ENCODE measurements at places on chromosomes 12 and 14.

DNA sequence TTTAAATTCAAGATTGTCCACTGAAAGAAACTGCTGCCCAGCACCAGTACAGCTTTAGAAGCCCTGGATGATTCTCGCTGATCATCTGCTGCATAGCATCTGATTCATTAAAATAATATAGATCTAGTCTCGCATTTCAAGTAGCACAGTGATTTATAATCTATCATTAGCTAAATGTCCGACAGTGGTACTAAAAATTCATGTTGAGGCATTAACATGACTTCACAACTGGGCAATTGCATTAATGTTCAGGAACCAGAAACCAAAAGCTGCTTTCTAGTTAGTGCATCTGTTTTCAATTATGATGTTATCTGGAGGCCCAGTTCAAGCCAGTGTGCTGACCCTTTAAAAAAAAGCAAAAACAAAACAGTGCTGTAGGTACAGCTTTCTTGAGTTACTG, 1987.2 kb upstream of the SEL1L start:
- DNase-seq, result no peak

DNA sequence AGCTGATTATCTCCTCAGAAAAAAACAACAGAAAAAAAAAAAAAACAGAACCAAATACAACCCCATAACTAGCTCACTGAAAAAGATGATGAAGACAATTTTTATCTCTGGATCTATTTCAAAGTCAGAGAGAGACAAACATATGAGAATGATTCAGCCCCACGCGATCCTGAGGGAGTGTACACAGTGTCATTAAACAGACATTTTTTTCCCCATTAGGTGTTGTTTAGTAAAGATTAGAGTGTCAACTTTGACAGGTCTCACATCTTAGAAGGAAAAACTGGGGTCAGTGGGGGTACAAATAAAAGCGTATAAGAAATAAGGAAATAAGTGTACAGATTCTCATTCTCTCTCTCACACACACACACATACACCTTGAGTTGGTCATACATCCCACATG, 635.4 kb downstream of the NRXN3 start:
- DNase-seq, result no peak

GRCh38 chr14:53608369-53608768, 348.3 kb downstream of the BMP4 start:
- no peak for DNase-seq

GRCh38 chr12:103712216-103712615, 125.1 kb downstream of the STAB2 start:
- DNase-seq, result no peak

- no peak for DNase-seq
Observed at GRCh38 chr14:70398280-70398679, 18.6 kb downstream of the SYNJ2BP start.

- no peak for DNase-seq
Observed at GRCh38 chr12:77609016-77609415, 221.7 kb upstream of the NAV3 start.

DNA sequence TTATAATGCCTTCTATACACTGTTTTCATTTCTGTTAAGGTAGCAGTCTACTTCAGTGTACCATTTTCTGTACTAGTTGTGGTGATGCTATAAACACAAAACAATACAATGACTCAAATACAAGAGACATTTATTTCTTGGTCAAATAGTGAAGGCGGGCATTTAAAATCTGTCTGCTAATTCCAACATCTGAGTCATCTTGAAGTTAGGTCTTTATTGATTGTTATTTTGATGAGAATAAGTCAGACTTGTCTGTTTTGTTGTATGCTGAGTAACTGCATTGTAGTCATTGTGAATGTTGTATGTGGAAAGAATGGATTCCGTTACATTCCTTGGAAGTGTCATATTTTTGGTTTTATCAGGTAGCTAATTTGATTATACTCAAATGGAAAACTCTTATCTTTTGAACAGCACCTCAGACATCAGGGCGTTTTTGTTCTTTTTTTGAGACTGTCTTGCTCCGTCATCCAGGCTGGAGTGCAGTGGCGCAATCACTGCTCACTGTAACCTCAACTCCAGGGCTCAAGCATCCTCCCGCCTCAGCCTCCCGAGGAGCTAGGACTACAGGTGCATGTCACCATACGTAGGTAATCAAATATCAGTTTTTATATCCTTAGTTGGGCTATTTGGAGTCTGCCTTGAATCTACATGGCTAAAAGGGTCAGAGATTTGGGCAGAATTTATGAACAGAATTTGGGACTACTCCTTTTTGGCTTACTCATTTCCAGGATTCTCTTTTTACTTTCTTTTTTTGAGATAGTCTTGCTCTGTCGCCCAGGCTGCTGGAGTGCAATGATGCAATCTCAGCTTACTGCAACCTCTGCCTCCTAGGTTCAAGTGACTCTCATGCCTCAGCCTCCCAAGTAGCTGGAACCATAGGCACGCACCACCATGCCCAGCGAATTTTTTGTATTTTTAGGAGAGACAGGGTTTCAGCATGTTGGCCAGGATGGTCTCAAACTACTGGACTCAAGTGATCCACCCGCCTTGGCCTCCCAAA, 56.8 kb downstream of the PAPLN start:
- DNase-seq, result no peak

DNA sequence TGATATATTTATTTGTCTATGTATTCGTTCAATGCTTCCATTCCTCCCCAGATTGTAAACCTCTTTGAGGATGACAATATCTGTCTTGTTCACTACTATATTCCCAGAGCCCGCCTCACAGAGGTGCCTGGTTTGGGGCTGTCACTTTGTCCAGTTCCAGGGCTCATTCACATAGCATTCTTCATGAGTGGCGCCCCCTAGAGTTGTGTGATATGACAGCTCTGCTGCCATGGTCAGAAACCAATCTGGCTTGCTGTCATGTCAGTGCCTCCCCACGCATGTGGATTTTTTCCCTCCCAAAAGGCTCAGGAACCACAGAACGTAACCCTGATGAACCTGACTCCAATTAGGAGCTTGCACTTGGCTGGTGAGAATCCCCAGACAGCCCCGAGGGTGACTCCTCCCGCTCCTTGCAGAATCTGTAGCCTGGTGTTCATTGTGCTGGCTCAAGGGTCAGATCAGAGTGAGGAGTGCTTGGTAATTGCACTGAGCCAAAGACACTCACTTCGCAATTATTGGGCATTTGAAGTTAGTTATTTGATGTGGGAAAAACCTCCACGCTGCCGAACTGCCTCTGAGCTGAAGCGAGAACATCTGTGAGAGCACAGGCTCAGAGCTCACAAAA, 145.5 kb downstream of the PTPN11 start:
- DNase-seq, result no peak

DNA sequence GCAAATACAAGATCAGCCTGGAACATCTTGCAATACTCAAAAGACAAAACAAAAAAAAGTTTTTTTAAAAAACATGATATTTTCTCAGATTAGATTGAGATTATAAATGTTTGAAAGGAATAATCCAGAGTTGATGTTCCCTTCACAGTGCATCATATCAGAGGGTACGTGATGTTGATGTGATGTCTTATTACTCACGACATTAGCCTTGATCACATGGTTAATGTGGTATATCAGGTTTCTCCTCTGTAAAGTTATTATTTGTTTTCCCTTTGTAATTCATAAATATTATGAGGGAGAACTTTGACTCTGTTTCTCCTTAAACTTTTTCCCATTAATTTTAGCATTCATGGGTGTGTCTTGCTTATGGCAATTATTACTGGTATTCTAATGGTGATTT, 26.6 kb downstream of the LIMA1 start:
- no peak for DNase-seq

GRCh38 chr14:58002618-58003017, 136.7 kb upstream of the SLC35F4 start:
- DNase-seq, result no peak

DNA sequence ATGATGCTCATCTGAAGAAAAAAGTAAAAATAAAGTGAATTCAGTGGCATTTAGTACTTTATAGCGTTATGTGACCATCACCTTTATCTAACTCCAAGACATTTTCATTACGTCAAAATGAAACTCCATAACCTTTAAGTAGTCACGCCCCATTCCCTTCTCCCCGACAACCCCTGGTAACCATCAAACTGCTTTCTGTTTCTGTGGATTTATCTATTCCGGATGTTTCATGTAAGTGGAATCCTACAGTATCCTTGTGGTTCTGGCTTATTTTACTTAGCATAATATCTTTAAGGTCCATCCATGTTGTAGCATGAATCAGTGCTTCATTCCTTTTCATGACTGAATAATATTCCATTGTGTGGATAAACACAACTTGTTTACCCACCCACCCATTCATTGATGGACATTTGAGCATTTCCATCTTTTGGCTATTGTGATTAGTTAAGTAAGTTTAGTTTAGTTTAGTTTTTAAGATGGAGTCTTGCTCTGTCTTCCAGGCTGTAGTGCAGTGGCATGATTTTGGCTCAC, 18.5 kb upstream of the MAP1LC3B2 start:
- no peak for DNase-seq

GRCh38 chr12:87344699-87345098, 684.5 kb downstream of the C12orf50 start:
- DNase-seq, result no peak

- no peak for DNase-seq
Observed at GRCh38 chr14:60204843-60205774, 39.9 kb upstream of the DHRS7 start.

DNA sequence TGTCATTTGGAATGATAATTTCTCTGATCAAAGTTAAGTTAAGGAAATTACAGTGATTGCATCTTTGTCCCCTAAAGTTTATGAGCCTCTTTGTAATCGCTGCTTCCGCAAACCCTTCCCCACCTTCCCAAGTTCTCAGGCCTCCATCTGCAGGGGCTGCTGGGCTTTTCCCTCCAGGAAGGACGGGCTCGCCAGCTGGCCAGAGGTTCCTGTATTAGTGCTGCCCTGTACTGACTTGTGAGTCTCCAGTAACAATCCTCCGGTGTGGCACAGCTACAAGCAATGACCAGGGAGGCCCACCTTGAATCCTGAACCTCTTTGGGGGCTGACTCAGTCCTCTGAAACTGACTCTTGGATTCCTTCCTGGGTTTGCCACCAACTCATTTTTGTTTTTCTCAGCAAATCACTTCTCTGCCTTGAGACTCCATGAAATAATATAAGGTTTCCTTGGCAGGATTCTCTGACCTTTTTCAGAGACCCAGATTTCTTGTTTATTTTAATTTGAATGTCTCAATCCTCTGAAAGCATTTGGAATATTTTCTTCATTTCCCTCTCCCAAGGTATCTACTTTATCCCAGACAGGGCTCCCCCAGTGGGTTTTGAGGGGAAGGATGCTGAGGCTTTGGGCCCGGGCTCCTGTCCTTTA, 398.6 kb downstream of the ZFP36L1 start:
- DNase-seq, result no peak

DNA sequence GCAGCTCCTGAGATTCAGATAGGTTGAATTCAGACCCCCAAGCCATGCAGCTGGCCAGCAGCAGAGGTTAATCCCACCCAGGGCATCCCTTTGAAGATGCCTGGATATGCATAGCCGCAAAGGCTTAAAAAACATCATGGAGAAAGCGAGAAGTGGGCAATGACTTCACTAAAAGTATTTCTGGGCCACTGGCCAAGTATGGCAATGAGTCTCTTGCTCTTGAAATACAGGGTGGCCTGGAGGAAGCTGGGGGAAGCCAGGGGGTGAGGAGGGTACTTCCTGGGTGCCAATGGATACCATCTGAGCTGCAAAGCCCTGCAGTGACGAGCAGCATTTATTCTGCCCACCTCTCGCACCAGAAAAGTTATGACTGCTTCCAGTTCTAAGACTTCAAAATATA, 539.3 kb upstream of the TBX3 start:
- DNase-seq, result no peak
